ENCODE measurements at places on chromosomes 6 and 20.

DNA sequence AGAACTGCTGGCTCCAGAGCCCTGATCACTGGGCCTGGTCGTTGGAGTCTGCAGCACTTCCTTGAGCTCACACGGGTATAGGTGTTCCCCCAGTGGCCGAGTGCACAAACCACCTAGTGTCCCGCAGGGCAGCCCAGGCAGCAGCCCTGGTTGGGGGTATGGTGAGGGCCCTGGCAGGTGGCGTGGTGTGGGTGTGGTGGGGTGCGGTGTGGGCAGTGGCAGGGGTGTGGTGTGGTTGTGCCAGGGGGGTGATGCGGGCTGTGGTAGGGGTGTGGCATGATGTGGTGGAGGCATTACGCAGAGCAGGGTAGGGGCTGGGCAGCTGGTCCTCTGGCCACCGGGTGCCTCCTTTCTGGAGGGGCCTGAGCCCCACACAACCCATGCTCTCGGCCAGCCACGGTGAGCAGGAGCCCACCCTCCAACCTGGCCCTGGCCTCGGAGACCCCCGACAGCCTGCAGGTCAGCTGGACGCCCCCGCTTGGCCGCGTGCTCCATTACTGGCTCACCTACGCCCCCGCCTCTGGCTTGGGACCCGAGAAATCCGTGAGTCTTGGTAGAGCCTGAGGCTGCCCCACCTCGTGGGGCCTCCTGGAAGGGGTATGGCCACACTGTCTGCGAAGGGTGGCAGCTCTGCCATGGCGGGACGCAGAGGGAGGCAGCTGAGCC, 20.5 kb downstream of the COL20A1 start:
- DNase-seq = no peak

DNA sequence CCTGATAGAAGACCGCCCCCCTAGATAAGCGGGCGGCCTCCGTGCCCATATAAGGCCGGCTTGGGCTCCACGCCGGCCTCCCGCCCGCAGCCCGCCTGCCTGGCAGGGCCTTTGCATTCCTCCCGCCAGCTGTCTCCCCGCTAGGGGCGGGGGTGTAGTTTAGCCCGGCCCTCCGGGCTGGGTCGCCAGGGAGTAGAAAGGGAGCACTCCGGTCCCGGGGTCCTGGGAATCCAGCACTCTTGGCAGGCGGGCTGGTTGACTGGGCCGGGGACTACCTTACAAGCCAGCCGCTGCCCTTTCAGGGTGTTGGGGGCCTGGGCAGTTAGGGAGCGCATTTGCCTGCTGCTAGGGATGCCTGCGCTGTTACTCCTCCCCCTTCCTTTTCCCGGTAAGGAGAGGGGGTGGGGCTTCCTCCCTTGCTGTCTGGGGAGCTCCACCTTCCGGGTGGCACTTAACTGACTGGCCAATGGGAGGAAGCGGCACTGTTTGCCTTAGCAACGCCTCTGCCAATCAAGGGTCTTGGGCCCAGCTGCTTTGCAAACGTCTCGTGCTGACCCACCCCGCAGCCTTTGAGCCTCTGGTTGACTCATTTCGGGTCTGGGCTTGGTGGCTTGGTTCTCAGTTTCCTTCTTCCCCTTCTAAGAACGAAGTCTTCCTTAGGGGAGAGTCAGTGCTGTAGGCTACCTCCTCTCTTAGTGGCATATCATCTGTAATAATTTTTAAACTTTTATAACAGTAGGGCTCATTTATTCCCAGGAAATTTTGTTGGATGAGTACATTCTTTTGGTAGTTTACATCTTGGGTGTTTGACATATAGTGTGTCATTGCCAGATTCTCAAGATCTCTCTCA, 3.4 kb downstream of the SRF start:
- DNase-seq = peak; percentile 93

GRCh38 chr20:57528148-57528547, 3.2 kb upstream of the CTCFL start:
- DNase-seq = no peak

- no peak for DNase-seq
These were observed 603.8 kb downstream of the PRKN start for GRCh38 chr6:162123797-162124196.

DNA sequence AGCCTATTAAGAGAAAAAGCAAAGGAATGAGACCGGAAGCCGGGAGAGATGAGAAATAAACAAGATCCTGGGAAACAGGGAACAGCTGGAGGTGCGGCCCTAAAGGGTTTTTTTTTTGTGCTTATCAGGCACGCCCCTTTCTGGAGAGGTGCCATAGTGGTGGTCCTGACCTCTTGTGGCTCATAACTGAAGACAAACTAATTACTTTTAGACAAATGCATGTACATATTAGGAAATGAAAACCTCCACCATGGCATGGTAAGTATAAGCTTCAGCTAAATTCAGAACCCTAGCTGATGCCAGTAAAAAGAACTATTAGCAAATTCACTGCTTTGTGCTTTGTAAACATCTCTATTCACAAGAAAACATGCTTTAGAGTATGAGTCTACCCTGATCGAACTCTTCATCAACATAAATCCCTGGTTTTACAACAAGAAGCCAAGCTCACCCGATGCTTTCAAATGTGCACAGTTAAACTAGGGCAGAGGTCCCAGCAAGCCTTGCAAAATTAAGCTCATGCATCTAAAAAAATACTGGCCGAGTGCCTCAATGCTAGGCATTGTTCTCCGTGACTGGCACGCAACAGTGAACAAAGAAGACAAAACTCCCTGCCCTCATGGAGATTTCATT, 96.4 kb upstream of the MRPS10 start:
- no peak for DNase-seq

All from immature natural killer cell (primary cell).